ENCODE measurements at places on chromosomes 11 and 22.
A peak's percentile ranks its signal among the peaks of the same experiment; 100 is the strongest.

DNA sequence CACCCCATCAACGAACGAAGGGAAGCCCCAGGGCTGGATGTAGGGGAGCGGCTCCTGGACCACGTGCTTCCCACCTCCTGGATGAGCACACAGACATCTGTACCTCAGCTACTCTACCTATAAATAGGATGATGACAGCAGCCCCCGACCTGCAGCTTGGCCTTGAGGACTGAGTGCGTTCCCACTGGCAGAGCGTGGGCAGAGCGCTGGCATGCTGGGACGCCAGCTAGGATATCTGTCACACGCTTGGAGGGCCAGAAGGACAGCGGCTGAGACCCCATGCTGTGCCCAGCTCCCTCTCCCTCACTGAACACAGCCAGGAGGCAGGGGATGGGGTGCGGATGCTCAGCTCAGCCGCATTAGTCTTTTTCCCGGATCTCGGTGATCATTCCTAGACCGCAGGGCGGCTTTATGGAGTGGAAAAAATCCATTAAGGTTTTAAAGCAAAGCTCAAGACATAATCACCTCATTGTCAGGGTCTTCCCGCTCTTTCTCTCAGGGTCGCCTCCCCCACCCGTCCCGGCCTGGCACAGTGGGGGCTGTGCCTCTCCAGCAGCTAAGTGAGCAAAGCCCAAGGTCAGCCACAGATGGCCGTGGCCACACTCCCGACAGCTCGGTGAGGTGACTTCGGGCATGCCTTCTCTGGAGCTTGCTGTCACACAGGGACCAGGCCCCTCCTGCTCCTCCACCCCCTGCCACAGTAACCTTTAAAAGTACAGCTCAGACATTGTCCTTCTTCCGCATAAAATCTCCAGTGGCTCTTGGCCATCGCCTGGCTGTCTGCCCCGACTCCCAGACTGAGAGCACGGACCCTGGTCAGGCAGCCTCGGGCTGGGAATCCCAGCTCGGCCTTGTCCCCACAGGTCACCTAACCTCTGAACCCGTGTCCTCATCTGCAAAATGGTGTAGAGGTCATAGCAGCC is 69.6 kb upstream of the SHISAL1 start:
- no peak for DNase-seq

DNA sequence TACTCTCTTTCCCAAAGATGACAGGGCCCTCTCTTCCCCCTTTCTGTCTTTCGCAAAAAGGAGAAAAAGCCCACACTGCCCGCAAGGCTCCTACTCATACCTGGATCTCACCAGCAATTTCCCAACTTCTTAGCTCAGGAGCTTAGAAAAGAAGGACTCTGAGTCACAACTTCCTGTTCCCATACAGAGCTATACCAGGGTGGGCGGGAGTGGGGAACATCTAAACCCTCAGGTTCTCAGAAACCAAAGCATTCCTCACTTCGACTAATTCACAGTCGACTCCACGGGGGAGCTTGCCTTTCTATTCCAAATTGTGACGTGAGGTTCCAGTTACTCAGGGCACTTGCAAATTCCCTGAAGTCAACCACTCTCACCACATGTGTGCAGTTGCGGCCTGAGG is 61.9 kb downstream of the MTNR1B start:
- no peak for DNase-seq

DNA sequence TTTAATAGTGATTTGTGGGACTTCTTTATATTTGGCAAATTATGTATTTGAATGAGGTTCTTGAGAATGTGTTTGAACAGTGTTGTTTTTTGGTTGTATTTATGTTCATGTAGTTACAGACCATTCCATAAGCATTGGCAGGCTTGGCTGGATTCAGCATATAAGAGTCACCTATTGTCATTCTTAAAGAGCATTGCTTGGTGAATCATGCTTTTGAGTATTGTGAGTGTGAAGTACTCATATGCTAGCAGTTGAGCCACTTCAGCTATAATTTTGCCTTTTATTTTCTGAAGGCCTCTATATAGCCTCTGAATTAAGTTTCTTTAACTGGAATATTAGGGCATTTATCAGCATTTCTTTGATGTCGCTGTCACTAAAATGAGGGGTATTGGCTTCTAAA is 110.0 kb upstream of the GAL start:
- no peak for DNase-seq

DNA sequence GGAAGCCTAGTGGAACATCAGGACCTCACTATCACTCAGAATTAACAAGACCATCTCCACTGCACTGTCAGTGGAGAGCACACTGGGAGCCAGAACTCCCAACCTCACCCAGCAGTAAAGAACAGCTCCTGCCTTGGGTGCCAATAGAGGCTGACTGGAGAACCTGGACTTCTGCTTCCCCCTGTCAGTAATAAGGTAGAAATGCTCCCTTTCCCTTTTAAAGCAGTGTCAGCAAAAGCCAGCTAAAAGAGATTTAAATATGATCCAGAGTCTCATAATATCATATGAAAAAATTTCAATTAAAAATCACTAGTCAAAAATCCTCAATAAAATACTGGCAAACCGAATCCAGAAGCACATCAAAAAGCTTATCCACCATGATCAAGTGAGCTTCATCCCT is 82.8 kb downstream of the SPATA19 start:
- DNase-seq, result no peak

DNA sequence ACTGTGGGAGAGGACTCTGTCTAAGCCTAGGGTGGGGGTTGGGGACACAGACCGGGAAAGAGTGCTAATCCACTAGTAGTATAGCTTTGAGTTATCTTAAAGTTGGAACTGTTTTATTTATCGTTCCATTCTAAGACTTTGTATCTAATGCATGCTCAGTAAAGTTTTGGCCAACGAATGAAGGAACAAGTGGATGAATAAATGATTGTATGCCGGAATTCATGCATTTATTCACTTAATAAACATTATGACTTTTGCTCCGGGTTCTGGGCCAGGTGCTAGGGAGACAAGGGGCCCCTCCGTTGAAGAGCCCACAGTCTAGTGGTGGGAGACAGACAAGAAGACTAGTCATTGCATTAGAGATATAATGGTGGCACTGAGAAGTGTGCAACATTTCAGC is 645 bp downstream of the RNF121 start:
- no peak for DNase-seq

DNA sequence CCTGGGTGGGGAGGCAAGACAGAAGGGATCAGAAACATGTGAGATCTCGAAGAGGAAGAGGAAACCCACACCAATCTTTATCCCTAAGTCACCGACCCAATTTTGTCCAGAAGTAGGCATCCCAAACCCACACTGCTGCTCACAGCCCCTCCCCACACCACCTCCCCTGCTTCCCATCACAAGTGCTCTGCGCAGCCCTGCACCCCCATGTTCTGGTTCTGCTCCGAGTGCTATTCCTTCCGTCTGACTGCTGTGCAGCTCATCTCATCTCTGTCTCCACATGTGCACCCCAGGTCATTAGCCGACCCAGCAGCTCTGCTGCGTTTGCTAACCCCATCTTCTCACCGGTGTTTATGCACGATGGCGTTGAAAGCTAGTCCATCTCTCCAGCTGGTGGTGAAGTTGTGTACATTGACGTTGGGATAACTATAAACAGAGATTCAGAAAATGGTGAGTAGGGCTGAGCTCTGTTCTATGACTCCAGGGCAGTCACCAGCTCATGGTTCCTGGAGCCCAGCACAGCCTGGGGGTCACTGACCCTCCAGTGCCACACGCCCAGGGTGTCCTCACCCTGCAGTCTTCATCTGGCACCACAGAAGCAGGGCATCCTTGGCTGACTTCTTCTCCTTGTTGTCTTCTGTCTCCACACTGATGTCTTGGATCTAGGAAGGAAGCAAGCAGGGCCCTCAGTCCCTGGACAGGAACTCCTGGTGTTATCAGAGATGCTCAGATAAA is 15.1 kb downstream of the SPTBN2 start:
- no peak for DNase-seq

- no peak for DNase-seq
These were observed 8.5 kb downstream of the A4GALT start for GRCh38 chr22:42711895-42712837.

DNA sequence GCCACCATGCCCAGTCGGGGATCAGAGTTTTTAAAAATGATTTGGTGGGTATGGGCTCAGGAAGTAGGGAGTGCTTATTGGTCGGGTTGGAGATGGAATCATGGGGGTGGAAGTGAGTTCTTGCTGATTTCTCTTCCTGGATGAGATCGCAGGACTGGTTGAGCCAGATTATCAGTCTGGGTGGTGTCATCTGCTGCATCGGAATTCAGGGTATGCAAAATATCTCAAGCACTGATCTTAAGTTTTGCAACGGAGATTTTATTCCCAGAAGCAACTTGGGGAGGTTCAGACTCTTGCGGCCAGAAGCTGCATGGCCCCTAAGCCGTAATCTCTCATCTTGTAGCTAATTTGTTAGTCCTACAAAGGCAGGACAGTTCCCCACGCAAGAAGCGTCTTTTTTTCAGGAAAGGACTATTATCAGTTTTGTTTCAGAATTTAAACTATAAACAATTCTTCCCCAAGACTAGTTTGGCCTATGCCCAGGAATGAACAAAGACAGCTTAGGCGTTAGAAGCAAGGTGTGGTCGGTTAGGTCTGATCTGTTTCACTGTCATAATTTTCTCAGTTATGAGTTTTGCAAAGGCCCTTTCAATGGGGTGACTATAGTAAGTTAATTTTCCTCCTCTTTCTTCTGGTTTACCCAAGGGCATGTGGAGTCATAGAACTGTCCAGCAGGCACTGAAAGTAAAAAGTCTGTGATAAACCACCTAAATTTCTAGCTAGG is 1.4 kb upstream of the PIWIL3 start:
- DNase-seq, result no peak

- no peak for DNase-seq
These were observed 12.3 kb downstream of the CBX6 start for GRCh38 chr22:38859581-38860282.

DNA sequence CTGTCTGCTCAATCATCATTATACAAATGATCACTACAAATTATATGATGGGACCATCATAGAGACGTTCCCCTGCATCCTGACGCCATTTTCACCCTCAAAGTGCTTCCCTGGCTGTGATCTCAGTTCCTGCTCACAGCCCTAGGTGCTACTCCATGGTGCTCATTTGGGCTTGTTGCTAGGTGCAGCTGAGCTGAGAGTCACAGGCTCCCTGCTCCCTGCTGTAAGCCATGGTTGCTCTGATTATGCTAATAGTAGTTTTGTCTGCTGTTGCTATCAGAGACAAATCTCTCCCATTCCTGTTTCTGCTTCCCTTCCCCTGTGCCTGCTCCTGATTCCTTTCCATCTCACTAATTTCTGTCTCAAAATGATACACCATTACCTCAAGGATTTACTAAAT is 474.3 kb downstream of the METTL15 start:
- no peak for DNase-seq

GRCh38 chr22:31872209-31872608 is 72.1 kb upstream of the YWHAH start:
- DNase-seq, result peak; percentile 8

- no peak for DNase-seq
These were observed 36.7 kb downstream of the APLP2 start for GRCh38 chr11:130106381-130106780.

- DNase-seq, result no peak
These were observed 81.6 kb downstream of the ZC3H12C start for GRCh38 chr11:110174645-110175310.

DNA sequence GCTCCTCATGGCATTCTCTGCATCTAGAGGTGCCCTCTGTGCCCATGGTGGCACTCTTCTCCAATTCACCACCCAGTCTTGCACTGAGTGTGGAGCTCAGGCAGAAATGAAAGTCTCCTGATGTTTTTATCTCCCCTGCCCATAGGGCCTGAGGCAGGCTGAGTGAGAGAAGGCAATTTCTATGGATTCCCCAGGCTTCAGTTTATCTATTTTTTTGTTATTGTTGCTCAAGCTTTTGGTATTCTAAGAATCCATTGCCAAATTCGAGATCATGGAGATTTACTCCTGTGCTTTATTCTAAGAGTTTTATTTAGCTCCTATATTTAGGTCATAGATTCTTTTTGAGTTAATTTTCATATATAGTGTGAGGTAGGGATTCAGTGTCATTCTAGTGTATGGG is 40.7 kb downstream of the TSPAN18 start:
- DNase-seq, result no peak

- no peak for DNase-seq
These were observed 110.2 kb upstream of the SORL1-AS1 start for GRCh38 chr11:121563003-121563402.

GRCh38 chr11:65204646-65205601 is 23.2 kb downstream of the CAPN1 start:
- peak; percentile 36 for DNase-seq

DNA sequence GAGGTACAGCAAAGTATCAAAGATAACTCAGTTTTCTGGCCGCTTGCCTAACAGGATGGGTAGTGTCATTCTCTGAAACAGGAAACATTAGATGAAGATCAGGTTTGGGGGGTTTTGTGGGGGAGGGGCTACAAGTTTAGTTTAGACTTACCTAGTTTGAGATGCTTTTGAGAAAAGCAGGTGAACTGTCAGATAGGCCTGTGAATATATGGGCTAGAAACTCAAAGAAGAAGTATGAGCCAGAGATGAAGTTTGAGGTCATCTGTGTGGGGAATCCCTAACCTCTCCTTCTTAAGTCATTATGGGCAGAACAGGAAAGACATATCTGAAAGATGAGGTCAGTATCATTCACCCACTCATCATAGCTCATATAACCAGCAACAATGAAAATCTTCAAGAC is 11.9 kb downstream of the HOATZ start:
- no peak for DNase-seq

GRCh38 chr22:17629173-17629489 is 582 bp upstream of the ATP6V1E1 start:
- no peak for DNase-seq

DNA sequence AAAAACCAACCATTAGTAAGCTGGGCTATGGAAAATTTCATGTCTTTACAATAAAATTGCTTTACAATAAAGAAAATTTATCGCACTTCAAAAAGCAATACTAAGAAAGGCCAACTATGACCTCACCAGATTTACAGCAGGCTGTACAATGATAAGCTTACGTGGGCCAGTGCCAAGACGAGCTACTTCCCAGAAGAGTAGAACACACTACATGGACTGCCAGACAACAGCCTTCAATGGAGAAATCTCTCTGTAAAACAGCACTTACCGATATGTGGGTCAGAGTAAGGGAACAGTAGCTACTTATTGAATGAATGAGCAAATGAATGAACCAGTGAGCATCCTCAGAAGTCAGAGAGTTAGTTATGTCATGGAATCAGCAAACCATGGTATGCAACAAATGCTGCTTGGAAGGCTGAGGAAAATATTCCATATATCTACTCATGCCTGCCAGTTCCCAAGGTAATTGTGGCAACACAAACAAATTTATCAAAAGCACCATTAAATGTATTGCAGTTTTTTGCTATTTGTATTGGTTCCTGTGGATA is 74.4 kb downstream of the SLC36A4 start:
- DNase-seq, result no peak

GRCh38 chr22:42892156-42892555 is 35.1 kb upstream of the ARFGAP3 start:
- DNase-seq, result no peak

DNA sequence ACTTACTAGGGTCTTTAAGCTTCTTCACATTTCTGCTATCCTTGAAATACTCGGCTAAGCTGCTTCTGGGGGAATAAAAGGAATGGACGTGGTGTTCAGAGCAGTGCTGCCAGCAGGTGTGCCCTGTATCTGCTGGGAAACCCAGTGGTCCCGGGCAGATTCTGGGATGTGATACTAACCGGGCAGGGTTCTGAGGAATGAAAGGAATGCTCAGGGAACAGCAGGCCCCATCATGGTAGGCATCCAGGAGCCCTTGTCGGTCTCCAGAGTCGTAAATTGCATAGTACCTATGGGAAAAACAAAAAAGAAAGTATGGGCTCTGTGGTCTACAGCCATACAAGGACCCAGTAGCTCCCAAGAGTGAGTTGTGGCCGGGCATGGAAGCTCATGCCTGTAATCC is 4.5 kb upstream of the TMEM223 start:
- no peak for DNase-seq

All from T-cell (primary cell).